ENCODE measurements at places on chromosomes 16 and 17.

GRCh38 chr17:12737740-12738469 lies 51.4 kb upstream of the ARHGAP44 start:
- no peak for DNase-seq

DNA sequence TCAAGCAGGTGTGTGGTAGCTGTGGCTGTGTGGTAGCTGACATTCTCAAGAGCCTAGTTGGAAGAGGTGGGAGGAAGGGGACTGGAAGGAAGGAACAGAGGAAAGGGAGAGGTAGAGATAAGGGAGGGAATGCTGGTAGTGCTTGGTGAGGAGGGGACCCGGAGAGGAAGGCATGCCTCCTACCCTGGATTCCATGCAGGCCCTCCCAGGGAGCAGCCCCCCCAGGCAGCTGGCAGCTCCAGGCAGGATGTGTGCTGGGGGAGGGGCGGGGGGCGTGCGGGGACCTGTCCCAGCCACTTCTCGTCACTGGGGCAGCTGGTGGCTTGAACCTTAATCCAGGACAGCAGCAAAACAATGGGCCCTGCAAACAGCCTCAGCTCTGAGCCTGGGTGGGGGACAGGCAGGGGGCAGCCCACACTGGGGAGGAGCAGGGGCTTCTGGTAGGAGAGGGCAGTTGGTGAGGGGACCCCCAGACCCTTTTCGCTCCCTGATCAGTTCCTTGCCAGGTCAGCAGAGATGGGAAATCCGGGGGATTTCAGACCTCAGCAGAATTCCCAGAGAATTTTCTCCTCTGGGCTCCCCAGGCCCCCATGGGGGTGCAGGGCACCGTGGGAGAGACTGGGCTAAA lies 27.1 kb downstream of the ARHGAP23 start:
- DNase-seq = no peak

- DNase-seq = no peak
These were observed 1028.5 kb downstream of the CDH8 start for GRCh38 chr16:61007694-61008093.

- no peak for DNase-seq
These were observed 229.5 kb downstream of the PRKCA start for GRCh38 chr17:66531851-66532295.

DNA sequence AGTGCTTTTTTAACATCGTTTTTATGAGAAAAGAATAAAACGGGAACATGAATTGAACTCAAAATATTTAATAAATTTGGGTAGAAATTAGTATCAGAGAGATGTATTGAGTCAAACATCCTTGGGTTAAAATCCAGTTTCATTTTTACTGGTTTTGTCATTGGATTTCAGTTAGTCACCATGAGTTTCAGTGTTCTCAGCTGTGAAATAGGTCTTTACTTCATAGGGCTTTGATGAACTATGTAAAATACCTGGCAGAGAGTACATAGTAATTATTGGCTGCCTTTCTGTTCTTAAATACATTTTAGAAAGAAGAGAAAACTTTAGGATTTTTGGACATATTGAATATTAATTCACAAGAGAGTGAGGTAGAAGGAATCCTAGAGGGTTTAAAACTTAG lies 105.8 kb downstream of the TANC2 start:
- no peak for DNase-seq

DNA sequence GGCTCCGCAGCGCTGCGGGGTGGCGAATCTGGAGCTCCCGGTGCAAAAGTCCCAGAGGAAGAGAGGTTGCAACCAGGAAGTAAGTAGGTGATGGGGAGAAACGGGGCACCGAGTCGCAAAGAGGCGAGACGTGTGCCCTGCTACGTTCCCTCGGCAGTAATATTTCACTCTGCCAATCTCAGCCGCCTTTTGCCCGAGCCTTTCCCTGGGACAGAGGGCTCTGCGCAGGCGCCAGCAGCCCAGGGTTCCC lies at the start of gene NR1D1:
TSS of gene NR1D1 (minus strand) at position 171 of the 250 bp plus-strand sequence. CDS start 495 bp downstream, outside the sequence.
- DNase-seq = no peak

DNA sequence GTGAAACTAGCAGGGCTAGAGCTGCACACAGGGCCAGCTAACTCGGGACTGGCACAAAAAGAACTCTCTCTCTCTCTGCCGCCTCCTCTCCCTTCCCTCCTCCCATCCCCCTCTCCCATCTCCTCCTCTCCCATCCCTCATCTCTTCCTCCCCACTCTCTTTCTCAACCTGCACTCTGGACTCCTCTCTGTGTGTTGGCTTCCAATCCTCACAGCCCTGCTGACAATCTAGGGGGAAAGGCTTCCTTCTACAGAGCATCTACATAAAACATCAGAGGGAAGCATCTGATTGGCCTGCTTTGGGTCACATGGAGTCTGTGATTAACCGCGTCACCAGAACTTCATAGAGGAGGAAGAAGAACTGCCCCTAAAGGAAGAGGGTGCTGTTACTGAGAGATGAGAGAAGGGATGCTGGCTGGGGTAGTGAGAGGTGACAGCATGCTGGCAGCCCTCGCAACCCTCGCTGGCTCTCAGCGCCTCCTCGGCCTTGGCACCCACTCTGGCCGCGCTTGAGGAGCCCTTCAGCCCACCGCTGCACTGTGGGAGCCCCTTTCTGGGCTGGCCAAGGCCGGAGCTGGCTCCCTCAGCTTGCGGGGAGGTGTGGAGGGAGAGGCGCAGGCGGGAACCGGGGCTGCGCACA lies 12.8 kb upstream of the ZFP90 start:
- no peak for DNase-seq

DNA sequence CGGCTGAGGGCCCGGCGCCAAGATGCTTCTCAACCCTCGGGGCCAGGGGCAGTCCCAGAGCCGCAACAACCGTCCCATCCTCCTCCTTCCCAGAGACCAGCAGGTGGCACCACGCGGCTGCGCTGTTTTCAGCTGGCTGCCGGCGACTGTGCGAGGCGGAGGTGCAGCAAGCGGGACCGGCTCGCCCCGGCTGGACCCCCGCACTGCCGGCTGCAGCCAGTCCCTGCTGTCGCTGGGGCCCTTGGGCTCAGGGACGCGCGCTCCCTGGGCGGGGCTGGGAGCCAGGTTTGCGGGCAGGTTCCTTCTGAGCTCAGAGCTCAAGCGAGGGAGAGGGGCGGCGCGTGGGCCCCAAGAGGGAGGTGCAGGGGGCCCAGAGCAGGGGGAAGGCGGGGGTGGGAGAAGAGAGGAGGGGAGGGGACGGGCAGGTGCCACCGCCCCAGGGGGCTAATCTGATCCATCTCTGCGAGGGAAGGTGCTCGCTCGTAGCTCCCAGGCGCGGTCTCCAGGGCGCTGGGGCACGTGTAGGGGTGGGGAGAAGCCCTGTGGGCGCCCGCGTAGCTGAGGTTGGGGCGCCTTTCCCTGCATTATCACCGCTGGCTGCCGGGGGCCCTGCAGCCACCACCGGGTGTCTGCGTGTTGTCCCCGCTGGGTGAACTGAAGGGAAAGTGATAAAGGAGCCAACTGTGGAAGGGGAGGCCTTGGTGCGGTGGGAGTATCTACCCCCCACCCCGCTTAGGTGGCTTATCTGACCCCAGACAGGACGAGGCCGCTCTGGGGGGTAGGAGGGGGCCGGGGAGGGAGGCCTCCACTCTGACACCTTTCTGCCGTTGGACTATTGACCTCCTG lies 24.2 kb downstream of the STAT5A start:
- peak; percentile 98 for DNase-seq

GRCh38 chr16:86882586-86883280 lies 304.4 kb downstream of the FOXL1 start:
- DNase-seq = no peak

- DNase-seq = no peak
These were observed 7.4 kb downstream of the ARRB2 start for GRCh38 chr17:4717791-4718190.

DNA sequence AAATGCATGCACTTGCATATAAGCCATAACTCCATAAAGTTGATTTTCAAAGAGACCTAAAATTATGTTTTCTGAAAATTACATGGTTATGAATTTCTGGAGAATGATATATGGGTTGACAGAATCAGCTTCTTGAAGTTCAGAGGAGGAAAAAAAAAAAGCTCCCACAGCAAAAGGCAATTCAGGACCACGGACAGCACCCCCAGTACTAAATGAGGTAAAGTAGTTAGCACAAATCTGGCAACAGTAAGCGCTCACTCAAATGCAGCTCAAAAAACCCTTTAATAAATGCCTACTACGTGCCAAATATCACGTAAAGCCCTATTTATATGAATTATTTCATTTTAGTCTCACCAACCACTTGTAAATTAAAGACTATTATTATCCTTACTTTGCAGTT lies 135.2 kb downstream of the SHISA9 start:
- DNase-seq = peak; percentile 78

DNA sequence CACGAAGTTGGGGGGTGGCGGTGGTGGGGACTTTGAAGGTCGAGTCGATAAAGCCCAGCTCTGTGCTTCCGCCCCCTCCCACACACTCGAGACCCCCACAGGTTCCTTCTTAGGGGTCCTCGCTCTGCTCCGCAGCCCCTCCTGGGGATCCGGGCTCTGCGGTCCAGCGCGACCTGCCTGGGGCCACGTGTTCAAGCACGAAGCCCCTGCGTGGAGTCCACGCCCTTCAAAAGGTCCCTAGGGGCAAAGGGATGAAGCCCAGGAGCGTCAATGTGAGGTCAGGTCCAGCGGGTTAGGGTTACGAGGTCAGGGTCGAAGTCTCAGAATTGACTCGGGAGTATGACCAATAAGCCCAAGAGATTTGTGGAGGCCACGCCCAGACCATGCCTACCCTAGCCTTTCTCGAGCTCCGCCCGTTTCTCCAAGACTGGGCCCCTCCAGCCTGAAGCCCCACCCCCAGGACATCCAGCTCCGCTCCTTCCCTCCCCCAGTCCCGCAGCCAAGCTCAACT lies 786 bp upstream of the CACNA1G start:
- peak; percentile 68 for DNase-seq

DNA sequence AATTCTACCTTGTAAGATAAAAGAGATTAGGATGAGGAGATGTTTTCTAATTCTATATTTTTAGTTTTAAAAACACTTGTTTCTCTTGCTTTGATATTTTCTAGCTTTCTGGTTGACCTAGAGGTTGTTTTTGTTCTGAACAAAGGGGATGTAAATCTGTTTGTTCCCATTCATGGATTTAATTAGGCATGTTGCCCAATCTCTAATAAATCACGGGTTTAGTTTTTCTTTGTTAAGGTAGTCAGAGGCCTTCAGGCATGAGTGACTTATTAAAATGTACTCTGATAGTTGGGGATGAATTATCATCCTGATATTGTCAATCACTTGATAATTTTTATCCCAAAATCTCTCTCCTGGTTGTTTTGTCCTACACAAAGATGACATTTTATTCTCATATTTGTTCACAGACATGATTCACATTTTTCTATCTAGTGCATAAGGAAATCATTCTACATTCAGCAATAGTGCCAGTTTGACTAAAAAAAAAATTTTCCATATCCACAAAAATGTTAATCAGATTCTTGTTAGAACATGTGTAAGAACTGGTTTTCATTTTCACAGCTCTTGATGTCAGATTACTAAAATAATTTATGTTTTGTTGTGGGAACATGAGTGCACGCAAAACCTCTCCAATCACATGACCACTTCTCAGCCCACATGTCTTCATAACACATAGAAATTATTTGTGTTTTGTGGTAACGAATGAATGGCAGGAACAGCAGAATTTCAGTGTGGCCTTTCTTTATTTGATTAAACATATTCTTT lies 95.7 kb upstream of the AKTIP start:
- peak; percentile 5 for DNase-seq

- no peak for DNase-seq
These were observed 2295.3 kb downstream of the TP53TG3F start for GRCh38 chr16:35754391-35755369.

Data from hematopoietic multipotent progenitor cell treated with erythropoietin and hydrocortisone succinate and interleukin-3 and kit ligand, for 4 days (in vitro differentiated cells).